ENCODE measurements at places on chromosomes 6 and 20. TPM values are rescaled to one million over a fixed set of nuclear protein-coding genes. Genes with fewer than 3 reads are reported as not detected.

The IL20RA gene
- total RNA-seq, result 8.4 TPM

DNA sequence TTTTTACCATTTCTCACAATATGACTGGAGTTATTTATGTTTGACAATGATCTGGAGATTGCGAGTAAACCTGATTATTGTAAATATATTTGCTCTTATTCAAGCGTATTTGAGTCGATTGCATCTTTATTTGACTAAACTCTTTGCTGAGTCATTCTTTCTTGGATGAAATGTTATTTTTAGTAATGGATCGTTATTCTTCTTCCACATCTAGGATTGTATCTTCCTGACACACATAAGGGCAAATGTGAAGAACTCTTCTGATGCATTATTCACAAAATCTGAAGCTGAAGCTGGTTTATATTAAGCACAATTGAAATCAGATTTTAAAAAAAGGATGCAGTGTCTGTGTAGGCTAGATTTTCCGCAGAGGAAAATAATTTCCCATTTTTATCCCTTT, 68.2 kb downstream of the SEL1L2 start:
- DNase-seq, result no peak

DNA sequence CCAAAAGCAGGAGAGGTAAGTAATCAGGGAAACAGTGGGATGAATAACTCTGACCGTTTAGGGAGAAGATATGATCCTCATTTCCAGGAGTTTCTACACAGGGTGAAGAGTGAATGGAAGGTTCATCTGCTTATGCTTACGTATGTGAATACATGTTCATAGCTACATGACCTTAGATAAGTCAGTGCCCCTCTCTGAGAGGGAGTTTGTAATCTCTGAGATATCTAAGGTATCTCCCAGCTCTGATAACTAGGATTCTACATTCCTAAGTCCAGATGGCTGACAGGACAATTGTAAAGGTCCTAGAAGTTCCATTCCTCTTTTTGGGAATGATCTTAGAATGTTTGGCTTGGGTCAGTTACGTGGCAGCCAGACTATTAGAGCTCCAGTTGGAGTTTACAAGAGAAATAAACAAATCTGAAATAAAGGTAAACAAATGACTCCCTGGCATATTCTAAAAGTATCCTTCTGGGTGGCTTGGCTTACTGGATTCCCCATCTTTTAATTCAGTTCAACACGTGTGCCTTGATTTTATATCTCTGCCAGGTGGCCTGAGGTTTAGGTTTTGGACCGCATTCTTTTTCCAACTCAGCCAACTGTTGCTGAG, 15.8 kb downstream of the PROCR start:
- no peak for DNase-seq

GRCh38 chr20:7196481-7196880, 429.0 kb downstream of the BMP2 start:
- DNase-seq, result no peak

DNA sequence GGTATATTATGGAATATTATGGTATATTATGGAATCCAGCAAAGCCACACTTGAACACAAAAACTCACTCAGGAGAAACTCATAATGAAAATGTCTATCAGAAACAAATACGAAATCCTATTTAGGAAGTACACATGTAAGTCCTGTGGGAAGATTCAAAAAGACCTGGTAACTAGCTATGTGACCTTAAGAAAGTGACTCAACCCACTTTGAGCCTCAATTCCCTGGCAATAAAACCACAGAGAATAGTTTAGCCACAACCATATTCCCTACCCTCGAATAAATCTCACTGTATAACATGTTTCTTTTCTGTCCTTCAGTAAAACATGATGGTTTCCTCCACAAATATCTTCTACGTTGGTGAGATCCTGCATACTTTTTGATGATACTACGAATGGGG, 56.4 kb downstream of the ZMYND8 start:
- no peak for DNase-seq

- DNase-seq, result no peak
These were observed 304.3 kb upstream of the SUPT3H start for GRCh38 chr6:45681860-45682511.

DNA sequence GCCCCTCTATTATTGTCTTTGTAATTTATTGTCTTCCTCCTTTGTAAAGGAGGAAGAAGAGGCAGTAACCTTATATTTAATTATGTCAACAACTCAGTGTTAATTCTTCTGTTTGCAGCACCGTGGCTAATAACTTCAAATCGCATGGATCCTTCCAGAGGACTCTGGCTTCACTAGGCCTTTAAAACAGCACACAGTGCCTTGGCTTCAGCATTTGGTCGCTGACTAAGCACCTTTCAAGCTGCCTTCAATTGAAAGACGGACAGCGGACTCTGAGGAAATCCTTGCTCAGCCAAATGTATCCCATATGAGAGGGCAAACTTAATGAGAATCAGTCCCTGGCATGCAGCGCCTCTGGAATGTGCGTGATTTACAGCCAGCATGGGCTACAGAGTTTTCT, 64.2 kb downstream of the SGK1 start:
- DNase-seq, result no peak

The TFAP2D gene
- total RNA-seq, result not detected

The STMN3 gene
- total RNA-seq, result 11.3 TPM

The QRSL1 gene
- total RNA-seq, result 9.2 TPM

- no peak for DNase-seq
These were observed 1.1 kb upstream of the SLC44A4 start for GRCh38 chr6:31879901-31880300.

DNA sequence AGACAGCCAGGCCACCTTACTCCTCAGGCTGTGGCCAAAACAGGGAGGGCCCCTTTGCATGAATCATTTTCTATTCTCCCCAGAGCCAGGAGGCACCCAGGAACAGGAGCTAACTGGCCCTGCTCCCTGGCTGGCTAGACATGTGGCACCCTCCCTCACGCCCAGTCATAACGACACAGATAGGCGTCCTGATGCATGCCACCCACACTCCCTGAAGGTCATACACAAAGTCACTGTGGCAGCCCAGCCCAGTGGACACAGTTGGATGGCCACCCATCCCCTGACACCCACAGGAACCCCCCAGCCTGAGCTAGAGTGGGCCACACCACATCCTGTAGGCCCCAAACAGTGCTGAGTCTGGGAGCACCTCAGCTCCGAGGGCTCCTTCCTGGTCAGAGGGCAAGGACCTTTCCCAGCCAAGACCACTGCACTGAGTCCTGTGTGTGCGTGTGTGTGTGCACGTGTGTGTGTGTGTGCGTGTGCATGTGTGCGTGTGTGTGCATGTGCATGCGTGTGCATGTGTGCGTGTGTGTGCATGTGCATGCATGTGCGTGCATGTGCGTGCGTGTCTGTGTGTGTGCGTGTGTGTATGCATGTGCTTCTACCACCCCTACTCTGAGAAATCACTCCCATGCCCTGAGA, 21.6 kb downstream of the TFEB start:
- no peak for DNase-seq

The SLC44A4 gene
- 84.2 TPM for total RNA-seq

The CNBD2 gene
- total RNA-seq, result 3.7 TPM

- DNase-seq, result no peak
These were observed 285.6 kb downstream of the CDKAL1 start for GRCh38 chr6:20819774-20820400.

The FNDC11 gene
- 6.5 TPM for total RNA-seq

GRCh38 chr6:20866036-20866435, 331.8 kb downstream of the CDKAL1 start:
- no peak for DNase-seq

The ARMC12 gene
- 0.46 TPM for total RNA-seq

GRCh38 chr6:19465256-19465655, 371.9 kb upstream of the ID4 start:
- no peak for DNase-seq

- no peak for DNase-seq
These were observed 3.0 kb downstream of the SLC25A27 start for GRCh38 chr6:46655803-46656202.

GRCh38 chr6:4747588-4747987, 28.6 kb upstream of the CDYL start:
- DNase-seq, result no peak

GRCh38 chr6:38389875-38390274, 249.9 kb downstream of the BTBD9 start:
- no peak for DNase-seq

- no peak for DNase-seq
These were observed 175.1 kb upstream of the FOXQ1 start for GRCh38 chr6:1136827-1137226.

Measured in upper lobe of left lung (tissue), 6 donors.